Activated gamma-delta T cell treated with Interleukin-2 at 50 U/mL for 16 hours (primary cell): ENCODE measurements at places on chromosomes 1 and 21.

- DNase-seq, result no peak
Measured at GRCh38 chr1:205275916-205276688, 45.4 kb downstream of the NUAK2 start.

DNA sequence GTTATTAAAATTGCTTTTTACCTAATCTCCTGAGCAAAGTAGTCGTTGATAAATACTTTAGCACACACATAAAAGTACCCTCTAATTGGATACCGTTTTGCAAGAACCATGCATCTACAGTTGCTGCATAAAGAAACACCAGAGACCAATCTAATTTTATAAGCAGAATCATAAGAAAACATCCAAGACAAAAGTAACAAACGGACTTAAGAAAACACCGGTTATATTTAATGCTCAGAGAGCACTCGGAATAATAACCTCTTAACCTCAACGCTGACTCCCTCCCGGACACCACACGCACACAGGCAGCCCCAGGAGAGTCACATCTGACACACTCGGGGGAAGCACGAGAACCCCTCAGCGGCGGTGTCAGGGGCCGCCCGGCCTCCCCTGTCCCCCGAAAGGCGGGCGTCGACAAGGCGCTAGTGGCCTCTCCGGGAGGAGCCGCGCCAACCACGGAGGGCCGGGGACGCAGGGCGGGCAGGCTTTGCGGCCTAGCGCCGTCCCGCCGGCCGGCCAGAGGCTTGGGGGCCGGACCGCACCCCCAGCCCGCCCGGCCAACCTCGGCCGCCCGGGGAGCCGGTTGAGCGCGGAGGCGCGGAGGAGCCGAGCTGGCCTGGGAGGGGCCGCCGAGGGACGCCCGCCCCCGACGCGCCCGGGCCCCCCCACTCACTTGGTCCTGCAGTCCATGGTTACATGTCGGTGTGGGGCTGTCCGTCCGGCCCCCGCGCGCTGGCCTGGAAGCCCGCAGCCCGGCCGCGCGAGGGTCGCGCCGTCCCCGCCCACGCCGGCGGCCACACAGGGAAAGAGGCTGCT lies 606 bp downstream of the DENND1B start:
- peak; percentile 49 for DNase-seq

DNA sequence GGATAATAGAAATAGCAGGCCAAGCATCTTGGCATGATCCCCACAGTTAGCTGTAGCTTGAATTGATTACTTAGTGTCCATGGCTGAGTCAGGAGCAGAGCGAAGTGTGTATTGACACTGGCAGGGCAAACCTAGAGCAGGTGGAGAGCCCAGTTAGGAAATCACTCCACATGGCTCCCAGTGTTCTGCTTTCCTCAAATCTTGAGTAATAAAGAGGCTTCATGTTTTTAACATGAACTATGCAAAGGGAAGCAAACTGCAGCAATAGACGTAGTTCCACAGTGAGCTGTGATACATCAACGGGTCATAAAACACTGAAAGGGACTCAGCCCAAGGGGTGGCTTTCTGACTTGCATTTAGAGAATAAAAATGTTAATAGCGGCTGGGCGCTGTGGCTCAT lies 28.9 kb downstream of the RHEX start:
- DNase-seq, result no peak

DNA sequence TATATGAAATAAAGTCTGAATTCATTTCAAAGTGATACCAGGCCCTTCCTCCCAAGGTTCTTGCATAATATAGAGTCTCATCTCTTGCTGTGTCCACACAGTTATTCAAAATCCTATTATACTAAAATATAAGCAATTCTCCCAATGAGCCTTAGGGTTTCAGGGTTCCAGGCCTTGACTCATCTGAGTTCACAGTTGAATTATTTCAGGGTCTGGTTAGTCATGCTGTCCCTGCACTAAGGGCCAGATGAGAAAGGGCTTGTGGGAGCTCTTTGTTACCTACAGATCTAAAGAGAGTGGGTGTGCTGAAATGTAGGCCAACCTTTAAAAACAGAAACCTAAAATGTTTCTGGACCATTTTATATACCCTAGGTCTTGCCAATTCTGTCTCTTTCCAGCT lies 337.5 kb upstream of the LRRC7 start:
- no peak for DNase-seq

- DNase-seq, result no peak
Measured at GRCh38 chr21:16370186-16370585, 640.4 kb downstream of the USP25 start.

DNA sequence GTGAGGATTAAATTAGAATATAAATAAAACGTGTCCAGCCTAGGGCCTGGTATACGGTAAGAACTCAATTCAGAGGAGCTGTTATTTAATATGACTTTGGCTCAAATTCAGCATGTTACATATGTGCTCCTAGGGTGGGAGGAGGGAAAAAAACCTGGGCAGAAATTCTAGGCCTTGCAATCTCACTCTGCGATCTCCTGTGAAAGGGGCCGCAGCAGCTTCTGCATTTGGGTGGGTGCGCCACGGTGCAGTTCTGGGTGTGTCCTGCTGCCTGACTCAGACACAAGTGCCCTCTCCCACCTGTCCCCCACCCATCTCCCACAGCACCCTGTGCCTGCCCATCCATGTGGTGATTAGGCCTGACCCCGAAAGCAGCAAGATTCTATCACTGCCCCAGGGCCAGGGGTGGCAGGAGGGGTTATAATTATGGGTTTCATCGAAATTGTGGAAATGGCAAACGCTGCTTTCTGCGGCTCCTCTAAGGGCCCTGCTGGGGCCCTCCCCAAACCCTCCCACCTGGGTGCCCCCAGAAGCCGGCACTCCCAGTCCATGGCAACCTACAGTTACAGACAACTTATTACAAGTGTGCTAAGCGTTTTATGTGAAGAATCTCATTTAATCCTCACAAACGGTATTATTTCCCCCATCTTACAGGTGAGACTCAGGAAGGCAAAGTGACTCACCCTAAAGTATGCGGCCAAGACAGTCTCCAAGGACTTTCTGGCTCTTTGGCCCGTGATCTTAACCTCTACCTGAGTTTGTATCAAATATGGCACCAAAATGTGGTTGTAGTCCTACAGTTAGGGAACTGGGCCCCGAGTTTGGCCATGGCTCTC lies 25.5 kb upstream of the GRHL3 start:
- no peak for DNase-seq

- no peak for DNase-seq
Measured at GRCh38 chr1:184838504-184838951, 83.9 kb upstream of the EDEM3 start.

- DNase-seq, result no peak
Measured at GRCh38 chr1:236351875-236352573, 42.1 kb upstream of the EDARADD start.

- peak; percentile 25 for DNase-seq
Measured at GRCh38 chr1:231918239-231919015, 291.8 kb downstream of the DISC1 start.

DNA sequence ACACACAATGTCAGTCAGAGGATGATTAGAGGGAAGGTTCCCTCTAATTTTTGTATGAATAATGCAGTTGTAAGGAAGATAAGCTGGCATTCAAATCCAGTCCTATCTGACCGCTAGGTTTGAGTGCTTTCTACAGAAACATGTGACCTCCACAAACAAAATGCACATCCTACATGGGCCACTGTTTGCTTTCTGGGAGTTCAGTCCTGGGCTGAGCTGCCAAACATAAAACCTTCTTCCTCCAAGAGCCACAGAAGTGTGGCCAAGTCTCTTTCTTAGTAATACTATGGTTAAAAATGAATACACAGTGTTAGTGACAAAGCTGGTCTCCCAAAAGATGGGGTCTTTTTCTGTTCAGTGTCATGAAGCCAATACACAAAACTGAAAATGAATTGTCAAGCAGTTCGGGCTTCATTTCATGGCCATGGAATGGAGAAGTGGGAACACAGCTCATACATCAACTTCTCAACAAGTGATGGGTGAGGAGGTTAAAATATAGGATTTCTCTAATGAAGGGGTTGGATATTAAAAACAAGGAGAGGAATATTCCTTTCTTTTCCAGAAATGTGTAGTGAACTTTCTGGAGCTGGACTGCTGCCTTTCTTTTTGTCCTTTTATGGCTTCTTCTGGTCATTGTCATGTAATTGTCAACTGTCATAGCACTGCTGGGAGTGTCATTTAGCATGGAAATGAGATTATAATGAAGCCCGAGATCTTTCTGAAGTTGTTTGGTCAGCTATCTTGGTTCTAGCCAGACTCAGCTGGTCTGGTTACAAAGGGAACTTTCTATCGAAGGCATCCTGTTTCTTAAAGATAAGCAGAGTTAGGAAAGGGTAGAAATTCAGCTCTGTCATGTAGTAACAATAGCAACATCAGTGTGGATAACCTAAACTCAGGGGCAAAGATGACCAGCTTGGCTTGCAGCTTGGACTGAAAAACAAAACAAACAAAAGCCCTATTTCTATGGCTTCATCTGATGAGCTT lies 135.1 kb downstream of the CHD1L start:
- DNase-seq, result no peak

DNA sequence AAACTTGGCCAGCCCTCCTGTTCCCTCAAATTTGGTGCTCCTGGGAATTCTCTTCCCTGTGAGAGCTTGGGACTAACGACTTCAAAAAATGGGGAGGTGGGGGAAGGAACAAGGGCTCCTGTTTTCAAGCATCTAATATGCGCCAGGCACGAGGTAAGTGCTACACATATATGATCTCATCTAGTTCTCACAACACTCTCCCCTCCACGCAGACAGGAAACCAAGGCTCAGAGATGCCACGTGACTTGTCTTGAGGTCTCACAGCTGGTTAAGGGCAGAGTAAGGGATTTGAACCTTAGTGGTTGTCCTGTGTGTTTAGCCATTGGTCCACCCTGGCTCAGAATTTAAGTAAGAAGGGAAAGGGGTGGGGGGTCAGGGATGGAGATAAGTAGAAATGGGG lies 125.9 kb downstream of the DMRTB1 start:
- peak; percentile 68 for DNase-seq

- no peak for DNase-seq
Measured at GRCh38 chr1:163535807-163536206, 214.1 kb downstream of the NUF2 start.

DNA sequence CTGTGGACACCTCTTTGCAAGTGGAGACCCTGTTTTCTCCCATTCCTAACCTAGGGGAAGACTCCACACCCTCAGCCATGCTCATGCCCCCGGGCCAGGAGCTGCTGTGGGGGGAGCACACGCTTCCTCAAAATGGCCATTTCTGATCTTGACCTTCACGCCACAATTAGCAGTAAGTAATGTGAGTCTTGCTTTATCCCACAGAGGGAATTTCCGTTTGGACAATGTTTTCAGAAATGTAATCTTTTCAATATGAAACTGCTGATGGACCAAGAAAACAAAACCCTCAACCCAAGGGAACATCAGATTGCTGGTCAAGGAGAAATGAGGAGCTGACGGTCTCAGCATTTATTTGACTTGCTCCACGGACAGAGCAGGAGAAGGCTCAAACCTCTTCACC lies 8.3 kb upstream of the KCNE1 start:
- no peak for DNase-seq

DNA sequence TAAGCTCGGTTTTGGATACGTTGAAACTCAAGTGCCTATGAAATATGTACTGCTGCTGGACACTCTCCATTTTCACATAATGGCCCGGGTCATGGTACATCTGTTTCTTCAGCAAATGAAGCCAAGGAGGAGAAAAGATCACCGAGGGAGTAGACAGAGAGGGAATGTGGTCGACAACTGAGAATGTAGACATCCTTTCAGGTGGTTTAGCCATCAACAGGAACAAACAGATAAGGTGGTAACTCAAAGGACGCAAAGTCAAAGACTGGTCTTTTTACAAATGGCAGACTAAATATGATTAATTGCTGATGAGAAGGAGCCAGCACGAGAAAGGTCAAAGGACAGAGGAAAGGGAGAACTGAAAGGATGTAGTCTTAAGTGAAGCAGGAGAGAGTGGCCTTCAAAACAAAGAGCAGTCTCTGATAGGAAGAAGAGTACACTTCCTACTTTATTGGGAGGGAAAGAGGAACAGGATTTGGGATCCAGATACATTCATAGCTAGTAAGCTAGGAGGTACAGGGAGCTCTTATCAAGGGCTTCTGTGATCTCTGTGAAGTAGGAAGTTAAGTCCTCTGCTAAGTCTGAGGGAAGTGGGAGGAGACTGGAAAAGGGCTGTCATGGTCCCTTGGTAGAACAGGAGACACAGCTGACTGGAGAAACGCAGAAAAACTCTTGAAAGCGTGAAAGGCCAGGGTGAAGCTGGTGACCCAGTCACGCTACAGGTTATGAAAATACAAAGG lies 28.3 kb downstream of the NUP133 start:
- DNase-seq, result no peak

- no peak for DNase-seq
Measured at GRCh38 chr1:236307435-236307834, 25.7 kb upstream of the ERO1B start.

- no peak for DNase-seq
Measured at GRCh38 chr21:45550522-45551210, 8.4 kb upstream of the SLC19A1 start.

- no peak for DNase-seq
Measured at GRCh38 chr1:94124538-94124937, 3.6 kb upstream of the ABCA4 start.

- no peak for DNase-seq
Measured at GRCh38 chr1:161160671-161161145, 1.4 kb downstream of the USP21 start.

DNA sequence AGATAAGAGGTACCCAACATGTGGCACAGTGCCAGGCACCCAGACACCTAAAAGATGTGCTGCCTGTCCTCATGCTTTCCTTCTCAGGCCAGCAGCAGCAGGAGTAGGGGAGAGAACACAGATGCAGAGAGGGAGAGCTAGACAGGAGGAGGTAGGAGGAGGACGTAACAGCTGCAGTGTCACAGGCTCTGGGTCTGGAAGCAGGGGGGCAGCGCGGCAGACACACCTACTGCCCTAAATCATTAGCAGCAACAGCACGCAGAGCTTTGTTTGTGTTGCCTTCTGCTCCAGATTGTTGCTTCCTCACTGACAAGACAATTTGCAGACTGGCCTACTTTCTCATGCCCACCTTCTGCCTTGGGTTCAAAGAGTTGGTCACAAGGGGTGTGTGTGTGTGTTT lies 196.7 kb upstream of the DAB1 start:
- no peak for DNase-seq

- no peak for DNase-seq
Measured at GRCh38 chr1:27136236-27136551, 18.7 kb downstream of the SLC9A1 start.

DNA sequence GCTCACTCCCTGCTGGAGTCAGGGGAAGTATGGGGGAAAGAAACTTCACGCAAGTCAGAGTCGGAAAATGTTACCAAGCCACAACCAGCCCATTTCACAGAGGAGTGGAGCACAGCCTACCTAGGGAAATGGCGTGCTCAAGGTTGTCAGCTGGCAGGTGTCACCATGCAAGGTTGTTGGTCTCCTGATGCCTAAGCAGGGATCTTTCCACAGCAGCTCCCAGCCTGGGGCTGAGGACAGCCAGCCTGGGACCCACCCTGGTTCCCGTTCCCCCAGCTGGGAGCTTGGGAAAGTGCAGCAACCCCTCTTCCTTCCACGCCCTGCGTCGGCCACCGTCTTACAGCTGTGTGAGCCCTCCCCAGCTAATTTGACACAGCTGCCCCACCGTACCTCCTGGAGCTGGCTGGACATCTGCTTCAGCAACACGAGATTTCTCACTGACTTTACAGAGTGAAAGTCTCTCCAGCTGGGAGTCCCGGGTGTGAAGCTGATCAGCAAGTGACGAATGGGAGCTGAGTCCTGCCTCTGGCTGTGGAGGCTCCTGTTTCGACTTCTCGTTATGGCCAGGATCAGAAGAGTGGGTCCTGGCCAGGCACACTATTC lies 224.6 kb upstream of the RAB4A start:
- DNase-seq, result no peak
